ENCODE measurements at places on chromosomes 7 and 10.
A peak's percentile ranks its signal among the peaks of the same experiment; 100 is the strongest.

DNA sequence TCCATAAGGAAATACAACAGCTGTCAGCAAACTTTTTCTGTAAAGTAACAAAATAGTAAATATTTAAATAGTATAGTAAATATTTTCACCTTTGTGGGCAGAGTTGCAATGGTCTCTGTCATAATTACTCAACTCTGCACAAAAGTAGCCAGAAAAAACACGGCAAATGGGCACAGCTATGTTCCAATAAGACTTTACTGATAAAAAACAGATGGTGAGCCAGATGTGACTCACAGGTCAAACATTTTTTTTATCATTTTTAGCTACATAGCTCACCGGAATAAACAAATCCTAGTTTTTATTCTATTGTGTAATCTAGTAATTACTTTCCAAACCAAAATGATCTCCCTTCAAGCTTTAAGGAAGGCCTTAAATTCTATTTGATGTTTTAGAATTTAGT is 55.3 kb downstream of the NCAPG2 start:
- peak; percentile 22 for DNase-seq

GRCh38 chr10:12251581-12251980 is 55.6 kb downstream of the CDC123 start:
- no peak for DNase-seq

GRCh38 chr7:50685135-50686065 is 97.3 kb downstream of the GRB10 start:
- no peak for DNase-seq

DNA sequence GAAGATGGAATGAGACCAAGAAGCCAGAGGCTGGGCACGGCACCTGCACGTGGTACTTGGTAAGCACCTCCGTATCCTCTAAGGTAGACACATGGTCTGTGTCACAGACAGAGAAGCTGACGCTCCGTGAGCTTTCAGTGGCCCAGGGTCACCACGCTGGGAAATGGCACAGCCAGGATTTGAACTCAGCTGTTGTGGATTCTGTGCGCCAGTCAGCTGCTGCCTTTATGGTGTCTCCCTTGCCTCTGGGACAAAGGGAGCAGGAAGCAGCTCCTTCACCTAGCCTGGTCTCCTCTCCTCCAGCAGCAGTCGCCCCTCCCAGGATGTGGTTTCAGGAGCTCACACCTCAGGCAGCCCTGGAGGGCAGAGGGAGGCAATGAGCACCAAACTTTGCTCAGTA is 110.8 kb downstream of the ARHGAP22 start:
- no peak for DNase-seq

GRCh38 chr10:76552091-76552873 is 1085.3 kb downstream of the KCNMA1 start:
- no peak for DNase-seq

- peak; percentile 72 for DNase-seq
These were observed at the start of gene TNS3 for GRCh38 chr7:47581804-47582763. TNS3 (minus strand) TSS chr7:47582111; CDS start chr7:47439636, 142,475 bp downstream.

- DNase-seq, result no peak
These were observed 28.5 kb downstream of the CPED1 start for GRCh38 chr7:121016966-121017365.

DNA sequence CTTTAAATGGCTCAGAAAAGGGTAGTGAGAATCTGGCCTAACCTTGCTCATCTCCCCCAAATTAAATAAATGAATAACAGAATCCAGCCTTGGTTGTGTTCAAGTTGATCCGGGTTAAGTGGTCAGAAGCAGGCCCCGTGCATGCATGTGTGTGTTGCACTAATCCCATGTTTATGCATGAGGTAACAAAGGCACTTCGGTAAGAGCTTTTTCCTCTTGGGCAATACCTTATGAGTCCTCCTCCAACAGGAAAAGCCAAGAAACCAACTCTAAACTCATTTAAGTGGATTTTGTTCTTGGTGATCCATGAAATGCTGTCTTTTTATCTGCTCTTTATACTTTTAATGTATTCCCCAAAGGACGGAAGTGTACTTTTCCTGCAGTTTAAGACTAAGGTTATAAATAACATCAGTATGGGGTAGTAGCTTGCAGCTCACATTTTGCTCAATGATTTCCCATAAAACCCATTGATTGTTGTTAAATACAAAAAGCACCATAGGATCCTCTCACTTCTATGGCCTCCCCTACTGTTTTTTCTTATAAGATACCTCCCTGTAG is 104.9 kb upstream of the YAE1 start:
- DNase-seq, result no peak

DNA sequence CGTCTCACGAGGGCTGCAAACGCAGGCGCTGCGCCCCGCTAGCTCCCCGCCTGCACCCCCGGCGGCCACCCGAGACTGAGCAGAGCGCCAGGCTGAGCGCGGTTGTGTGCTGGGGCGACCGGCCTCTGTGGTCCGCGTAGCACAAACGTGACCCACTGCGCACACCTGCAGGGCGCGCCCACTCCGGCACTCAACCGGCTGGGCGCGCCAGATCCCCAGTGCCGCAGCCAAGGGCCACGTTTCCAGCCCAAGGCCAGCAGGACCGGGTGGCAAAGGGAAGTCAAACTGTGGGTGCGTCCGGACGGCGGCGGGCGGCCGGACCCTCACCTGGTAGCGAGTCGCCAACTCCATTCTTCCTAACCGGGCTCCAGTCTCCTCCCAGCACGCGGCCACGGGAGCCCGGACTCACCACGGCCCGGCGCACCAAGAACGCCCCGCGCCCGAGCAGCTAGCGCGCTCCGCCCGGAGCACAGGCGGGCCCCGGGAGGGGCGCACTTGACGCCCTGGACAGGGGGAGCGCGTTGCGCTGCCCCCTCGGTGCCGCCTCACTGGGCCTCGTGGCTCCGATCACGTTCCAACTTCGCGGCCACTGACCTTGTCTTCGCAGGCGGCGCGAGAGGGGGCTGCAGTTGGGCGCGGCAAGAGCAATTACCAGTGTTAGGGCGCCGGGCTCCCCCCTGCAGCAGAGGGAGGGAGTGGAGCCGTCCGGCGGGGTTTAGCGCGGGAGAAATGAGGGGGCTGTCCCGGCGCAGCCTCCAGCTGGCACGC is at the start of gene CDCA7L:
Gene CDCA7L, minus strand, starts transcription at position 446 of the 768 bp plus-strand sequence. Its CDS starts 95 bp downstream, at position 351.
- DNase-seq, result peak; percentile 86

GRCh38 chr7:46723003-46723402 is 801.9 kb upstream of the IGFBP3 start:
- no peak for DNase-seq

DNA sequence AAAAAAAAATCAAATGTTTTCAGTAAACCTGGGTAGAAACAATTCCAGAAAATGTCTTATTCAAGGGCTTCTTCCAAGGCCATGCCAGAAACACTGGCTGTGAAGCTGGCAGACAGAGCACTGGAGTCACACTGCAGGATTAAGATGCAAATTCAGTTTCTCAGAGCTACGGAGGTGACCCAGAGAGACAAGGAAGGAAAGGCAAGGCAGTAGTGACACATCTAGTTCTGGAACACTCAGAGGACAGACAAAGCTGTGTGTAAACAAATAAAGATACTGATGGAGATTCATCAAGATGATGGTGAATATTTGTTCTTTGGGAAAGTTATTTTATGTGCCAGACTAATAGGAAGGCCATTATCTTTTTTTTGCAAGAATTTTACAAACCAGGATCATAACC is 608.3 kb upstream of the C7orf33 start:
- no peak for DNase-seq

GRCh38 chr7:84176716-84177115 is 17.9 kb downstream of the SEMA3A start:
- DNase-seq, result no peak

GRCh38 chr10:115826396-115826795 is 446.6 kb downstream of the GFRA1 start:
- no peak for DNase-seq

- DNase-seq, result no peak
These were observed 7.2 kb downstream of the C10orf90 start for GRCh38 chr10:126663328-126663727.

GRCh38 chr7:15459018-15459615 is 102.7 kb downstream of the AGMO start:
- DNase-seq, result no peak

GRCh38 chr10:18456984-18457383 is 194.4 kb downstream of the NSUN6 start:
- DNase-seq, result no peak

DNA sequence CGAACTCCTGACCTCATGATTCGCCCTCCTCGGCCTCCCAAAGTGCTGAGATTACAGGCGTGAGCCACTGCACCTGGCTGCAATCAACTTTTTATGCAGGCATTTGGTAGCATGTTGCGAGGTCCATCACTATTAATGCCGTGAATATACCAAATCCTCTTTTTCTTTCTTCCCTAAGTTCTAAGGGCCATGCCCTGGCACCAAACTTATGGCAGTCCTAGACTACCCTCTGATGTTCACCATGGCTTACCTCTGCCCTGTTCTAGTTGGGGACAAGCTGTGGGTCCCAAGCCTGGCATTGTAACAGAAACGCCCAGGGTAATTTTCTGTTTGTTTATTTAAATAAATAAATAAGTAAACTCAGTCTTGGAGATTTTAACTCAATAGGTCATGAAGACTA is 13.3 kb downstream of the PRSS2 start:
- DNase-seq, result no peak

GRCh38 chr7:3725155-3726059 is 424.4 kb downstream of the SDK1 start:
- DNase-seq, result no peak

DNA sequence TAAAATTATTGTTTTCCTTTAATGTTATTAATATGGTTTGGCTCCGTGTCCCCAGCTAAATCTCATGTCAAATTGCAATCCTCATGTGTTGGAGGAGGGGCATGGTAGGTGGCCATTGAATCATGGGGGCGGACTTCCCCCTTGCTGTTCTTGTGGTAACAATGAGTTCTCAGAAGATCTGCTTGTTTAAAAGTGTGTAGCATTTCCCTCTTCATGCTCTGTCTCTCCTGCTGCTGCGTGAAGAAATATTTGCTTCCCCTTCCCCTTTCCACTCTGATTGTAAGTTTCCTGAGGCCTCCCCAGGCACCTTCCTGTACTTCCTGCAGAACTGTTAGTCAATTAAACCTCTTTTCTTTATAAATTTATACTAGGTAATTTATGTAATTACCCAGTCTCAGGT is 27.5 kb downstream of the VIM start:
- DNase-seq, result no peak

- DNase-seq, result no peak
These were observed 154.4 kb downstream of the JAZF1 start for GRCh38 chr7:28026237-28026636.

GRCh38 chr7:131300572-131301466 is 26.9 kb upstream of the MKLN1 start:
- DNase-seq, result no peak

DNA sequence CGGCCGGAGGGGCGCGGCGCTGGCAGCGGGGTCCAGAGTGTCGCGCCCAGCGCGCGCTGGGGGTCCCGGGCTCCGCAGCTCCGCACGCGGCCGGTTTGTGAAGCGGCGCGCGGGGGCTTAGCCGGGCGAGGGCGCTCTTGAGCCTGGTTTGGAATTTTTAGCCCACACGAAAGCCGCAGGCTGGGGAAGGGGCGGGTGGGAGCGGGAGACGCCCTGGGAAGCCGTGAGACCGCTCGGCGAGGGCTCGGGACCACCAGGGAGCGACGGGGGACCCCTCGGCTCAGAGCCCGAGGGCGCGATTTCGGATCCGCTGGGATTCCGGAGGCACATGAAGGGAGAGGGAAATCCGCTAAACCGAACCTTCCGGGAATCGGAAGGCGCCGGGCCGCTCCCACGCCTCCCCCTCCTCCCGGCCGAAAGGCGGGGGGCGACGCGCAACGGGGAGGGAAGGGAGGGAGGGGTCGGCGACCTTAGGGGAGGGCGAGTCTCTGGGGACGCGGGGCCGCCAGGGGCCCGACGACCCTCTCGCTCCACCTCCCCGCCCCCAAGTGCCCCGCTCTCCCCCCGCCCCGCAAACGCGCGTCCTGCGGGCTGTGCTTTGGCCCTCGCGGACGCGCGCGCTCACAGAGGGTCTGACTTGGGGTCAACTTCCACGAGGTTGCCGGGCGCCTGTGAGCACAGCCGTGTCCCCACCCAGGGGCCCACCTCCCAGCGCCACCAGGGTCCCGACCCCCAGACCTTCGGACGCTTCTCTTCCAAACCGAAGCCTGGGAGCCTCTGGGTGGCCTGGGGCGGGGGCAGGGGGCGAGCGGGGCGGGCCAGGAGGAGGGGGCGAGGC is 5.1 kb upstream of the ELFN1 start:
- peak; percentile 99 for DNase-seq

- DNase-seq, result no peak
These were observed 76.0 kb downstream of the TYW1B start for GRCh38 chr7:72751978-72752377.

DNA sequence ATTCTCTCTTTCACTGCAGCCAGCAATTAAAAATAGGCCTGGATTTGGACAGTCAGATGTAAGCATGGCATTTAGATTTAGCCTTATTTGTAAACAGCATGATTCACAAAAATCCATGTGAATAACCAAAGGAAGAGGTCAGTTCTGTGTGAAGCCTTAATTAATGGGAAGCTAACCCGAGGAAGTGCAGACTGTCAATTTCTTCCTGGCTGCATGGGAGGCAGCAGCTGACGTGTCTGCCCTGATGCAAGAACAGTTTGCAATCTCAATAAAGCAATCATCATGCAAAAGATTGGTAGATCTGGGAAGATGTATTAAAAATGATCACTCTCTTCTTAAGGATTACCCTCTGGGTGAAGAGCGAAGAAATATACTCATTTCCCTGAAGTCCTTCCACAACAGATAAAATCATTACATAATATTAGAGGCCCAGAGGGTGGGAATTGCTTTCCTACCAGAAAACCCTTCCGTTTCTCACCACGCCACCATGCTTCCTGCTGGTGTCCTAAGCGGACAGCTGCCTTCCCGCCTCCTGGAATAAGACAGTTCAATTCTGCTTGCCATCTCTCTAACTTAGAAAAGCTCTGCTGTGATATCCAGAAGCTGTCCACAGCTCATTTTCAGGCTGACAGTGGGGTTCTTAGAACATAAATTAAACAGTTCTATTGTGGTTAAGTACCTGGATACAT is 526.7 kb upstream of the NRP1 start:
- no peak for DNase-seq

GRCh38 chr10:33327751-33328150 is 6.7 kb downstream of the NRP1 start:
- no peak for DNase-seq

GRCh38 chr7:40742270-40742669 is 607.5 kb downstream of the SUGCT start:
- DNase-seq, result no peak

GRCh38 chr10:4661511-4662255 is 164.3 kb upstream of the AKR1E2 start:
- DNase-seq, result no peak
